ENCODE measurements at places on chromosomes 3 and 15. TPM values are rescaled to one million over a fixed set of nuclear protein-coding genes. Genes with fewer than 3 reads are reported as not detected.

DNA sequence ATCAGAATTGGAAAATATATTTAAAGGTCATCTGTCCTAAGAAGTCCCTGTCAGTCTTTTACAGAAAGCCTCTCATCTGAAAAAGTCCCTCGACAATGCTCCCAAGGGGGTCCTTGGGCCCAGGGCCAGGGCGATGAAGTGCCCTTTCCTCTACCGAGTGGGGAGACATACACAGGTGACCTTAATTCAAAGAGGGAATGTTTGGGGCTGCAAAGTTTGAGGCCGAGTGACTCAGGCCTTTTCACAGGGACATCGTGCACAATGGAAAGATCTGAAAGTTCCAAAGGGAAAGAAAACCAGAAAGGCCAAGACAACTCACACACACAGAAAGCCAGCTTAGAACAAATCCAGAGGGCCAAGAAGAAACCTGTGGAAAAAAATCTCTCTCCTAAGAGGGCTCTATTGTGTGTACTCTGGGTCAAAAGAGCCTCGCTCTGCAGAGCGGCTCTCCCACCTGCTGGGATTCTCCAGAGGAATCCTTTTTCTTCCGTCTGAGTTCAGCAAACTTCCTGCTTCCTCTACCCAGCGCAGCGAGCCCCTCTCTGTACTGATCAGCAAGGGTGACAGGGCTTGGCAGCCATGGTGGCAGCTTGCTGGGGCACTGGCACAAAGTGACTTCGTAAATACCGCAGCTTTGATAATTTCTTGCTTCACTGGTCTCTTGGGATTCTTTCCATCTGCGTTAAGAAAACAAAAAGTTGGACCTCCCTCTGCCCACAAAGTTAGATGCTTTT is 259.1 kb downstream of the OPA1 start:
- no peak for DNase-seq

GRCh38 chr15:76987896-76988860 is 6.7 kb upstream of the PSTPIP1 start:
- no peak for DNase-seq

GRCh38 chr3:196620161-196620604 is 19.3 kb upstream of the NRROS start:
- no peak for DNase-seq

GRCh38 chr3:101009386-101009785 is 16.2 kb upstream of the ABI3BP start:
- DNase-seq, result no peak

DNA sequence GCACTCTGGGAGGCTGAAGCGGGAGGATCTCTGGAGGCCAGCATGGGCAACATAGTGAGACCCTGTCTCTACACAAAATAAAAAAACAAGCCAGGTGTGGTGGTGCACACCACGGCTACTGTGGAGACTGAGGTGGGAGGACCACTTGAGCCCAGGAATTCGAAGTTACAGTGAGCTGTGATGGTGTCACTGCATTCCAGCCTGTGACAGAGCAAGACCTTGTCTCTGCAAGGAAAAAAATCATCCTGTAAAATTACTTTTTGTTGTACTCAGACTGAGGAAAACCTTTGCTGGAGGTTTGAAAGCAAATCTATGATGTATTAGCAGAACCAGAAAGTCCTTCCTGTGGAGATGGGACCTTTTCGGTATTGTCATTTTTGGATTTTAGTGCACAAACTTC is 63.3 kb downstream of the ATP1B3 start:
- no peak for DNase-seq

GRCh38 chr3:49406571-49407565 is 4.9 kb downstream of the RHOA start:
- DNase-seq, result no peak

DNA sequence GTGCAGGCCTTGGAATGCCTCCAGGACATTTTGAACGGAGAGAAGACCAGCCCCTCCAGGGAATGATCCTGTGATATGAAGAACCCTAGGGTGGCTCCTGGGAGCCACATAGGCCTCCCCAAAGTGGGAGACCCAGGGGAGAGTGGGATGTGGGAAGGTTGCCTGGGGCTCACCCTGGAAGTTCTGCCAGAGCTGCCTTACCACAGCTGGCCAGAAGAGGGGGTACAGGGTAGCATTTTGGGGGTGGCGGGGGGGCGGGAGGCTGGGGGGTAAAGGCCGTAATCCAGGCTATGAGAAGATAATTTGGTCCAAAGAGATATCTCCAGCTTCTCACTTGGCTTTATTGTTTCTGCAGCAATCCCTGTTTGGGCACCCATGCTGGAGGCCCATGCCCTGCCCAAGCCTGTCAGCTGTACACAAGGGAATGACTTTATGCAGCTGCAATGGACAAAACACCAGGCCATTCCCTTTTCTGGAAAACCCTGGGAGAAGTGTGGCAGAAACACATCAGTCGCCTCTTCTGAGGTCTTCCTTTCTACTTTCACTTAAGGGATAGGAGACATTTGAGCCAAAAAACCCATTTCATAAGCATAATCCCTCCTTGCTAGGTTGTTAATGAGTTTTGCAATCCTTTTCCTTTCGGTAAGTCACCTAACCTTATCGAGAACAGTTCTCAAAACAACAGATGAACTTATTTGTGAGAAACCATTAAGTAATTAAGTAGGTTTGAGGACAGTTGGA is 11.0 kb upstream of the MUSTN1 start:
- DNase-seq, result no peak

GRCh38 chr3:124569761-124570160 is 160.5 kb upstream of the UMPS start:
- no peak for DNase-seq

GRCh38 chr3:64262574-64263114 is 37.4 kb upstream of the PRICKLE2 start:
- DNase-seq, result no peak

GRCh38 chr15:64754663-64755426 is 20.5 kb downstream of the RBPMS2 start:
- no peak for DNase-seq

GRCh38 chr3:32571192-32571485 is 481 bp upstream of the DYNC1LI1 start:
- DNase-seq, result no peak

DNA sequence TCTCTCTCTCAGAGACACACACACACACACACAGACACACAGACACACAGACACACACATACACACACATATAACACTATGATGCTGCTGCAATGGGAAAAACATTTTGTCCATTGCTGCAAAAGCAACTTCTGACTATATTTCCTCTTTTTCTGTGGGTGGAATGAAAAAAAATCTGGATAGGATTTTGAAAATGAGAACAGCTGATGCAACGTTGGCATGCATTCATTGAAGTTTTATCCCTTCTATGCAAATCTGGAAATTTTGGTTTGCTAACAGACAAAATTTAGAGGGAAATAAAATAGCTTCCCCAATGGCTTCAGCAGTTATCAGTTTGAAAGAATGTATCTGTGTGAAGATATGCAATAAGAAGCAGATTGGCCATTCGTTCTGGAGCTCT is 763.4 kb upstream of the GRM7 start:
- no peak for DNase-seq

GRCh38 chr3:94472511-94472910 is 409.6 kb downstream of the NSUN3 start:
- no peak for DNase-seq

GRCh38 chr15:51051776-51052175 is 42.9 kb downstream of the TNFAIP8L3 start:
- peak; percentile 31 for DNase-seq

GRCh38 chr3:126666658-126667528 is 12.0 kb upstream of the TXNRD3 start:
- no peak for DNase-seq

GRCh38 chr3:141231952-141232823 is 563 bp downstream of the PXYLP1 start:
- no peak for DNase-seq

- DNase-seq, result no peak
Measured at GRCh38 chr3:10447527-10448260, 57.7 kb downstream of the ATP2B2 start.

- no peak for DNase-seq
Measured at GRCh38 chr15:101050623-101051290, 131.6 kb downstream of the LRRK1 start.

DNA sequence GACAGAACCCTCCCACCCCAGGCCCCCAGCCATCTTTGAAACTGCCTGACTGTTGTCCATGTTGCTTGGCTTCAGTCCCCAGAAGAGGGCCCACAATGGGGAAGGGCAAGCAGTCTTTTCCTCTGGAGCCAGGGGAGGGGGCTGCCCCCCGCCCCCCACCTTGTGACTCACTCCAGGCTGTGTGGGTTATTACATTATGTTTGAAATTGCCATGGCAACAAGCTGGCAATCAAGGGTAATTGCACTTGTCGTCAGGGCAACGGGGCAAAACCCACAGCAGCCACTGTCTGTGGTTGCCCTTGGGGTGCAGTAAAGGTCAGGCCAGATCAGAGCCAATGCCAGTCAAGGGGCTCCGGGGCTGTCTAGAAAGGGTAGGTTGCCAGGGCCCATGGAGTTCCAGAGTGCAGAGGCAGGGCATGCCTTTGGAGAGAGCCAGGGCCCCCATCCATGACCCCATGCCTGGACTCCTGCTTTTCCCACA is 3.1 kb upstream of the CAMKV start:
- peak; percentile 94 for DNase-seq

- no peak for DNase-seq
Measured at GRCh38 chr3:111906656-111907055, 47.6 kb downstream of the PHLDB2 start.

- no peak for DNase-seq
Measured at GRCh38 chr3:156551261-156551660, 3.7 kb downstream of the SSR3 start.

GRCh38 chr15:95086531-95087252 is 855.3 kb downstream of the MCTP2 start:
- no peak for DNase-seq

GRCh38 chr3:13808550-13808949 is 71.3 kb downstream of the WNT7A start:
- no peak for DNase-seq

- no peak for DNase-seq
Measured at GRCh38 chr3:53083521-53083920, 37.6 kb upstream of the SFMBT1 start.

DNA sequence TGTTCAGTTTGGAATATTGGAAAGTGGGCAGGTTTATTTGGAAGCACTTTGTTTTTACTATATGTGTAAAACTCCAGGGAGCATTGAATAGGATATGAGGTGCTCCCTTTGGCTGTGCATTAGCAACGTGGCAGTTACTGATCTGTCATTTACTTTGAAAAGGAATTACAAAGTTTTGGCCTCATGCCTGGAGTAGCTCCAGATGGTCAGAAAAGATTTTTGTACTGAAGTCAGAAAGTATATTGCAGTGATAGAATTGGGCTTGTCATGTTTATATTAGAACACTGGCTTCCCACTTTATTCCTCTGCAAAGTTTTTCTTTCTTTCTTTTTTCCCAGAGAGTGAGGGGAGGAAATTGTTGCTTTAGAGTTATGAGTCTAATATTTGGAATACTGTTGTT is 26.1 kb downstream of the FNDC3B start:
- no peak for DNase-seq

DNA sequence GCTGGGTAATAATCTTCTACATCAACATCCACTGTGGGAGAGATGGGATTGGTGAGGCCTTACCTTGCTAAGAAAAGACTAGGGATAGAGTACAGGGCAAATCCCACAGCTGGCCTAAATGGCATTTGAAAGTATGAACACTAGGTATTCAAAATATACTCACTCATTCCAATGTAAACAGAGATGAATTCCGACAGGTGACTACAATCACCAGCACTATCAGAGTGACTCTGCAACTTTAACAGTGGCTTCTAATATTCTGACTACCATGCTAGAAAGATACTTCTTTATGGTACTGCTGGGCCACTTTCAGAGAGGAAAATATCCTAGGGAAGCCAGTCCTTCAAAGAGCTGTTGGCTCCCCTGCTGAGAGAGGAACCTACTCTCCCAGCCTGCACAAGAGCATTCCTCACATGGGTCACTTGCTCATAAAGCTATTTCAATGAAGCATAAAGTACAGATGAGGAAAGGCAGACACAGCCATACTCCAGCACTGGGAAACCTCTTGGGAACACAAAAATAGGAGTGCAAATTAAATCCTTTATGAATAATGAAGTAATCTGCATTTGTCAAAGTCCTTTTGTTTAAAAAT is 21.5 kb upstream of the MAN2C1 start:
- DNase-seq, result no peak

DNA sequence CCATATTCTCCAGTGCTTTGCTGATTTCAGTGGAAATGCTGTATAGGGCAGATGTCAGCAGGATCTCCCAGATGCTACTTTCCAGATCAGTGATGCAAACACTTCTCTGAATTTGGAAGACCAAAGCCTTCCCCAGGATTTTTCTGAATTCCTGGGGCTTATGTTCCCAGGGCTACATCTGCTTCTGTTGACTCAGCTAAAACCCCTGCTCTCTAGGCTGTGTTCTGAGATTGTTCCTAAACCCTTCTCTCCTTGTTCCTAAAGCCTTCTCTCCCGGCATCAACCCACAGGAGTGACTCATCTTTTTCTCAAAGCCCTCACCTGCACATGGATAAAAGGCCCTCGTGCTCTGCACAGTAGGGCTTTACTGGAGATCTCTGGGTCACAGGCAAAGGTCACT is 35.5 kb downstream of the FAH start:
- DNase-seq, result peak; percentile 33

- no peak for DNase-seq
Measured at GRCh38 chr15:90787881-90788280, 70.7 kb downstream of the BLM start.

DNA sequence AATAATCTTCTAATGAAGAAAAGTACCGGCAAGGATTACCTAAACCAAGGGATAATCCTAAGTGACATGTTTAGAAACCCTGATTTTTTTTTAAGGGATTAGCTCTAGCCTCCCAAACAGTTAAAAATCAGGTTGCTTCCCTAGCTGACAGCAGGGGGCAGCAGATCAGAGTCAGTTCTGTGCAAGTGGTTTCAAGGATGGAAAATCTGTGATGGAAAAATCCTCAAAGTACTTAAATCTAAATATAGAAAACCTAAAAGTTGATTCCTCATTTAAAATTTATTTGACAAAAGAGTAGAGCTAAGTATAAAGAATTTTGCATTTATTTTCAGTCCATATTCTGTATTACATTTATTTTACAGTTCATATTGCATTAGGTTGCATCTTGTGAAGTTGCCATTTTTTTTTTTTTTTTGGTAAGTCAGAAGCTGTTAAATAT is 107.6 kb downstream of the PEX5L start:
- DNase-seq, result peak; percentile 8

GRCh38 chr3:66648975-66649374 is 148.2 kb upstream of the LRIG1 start:
- DNase-seq, result no peak

- DNase-seq, result no peak
Measured at GRCh38 chr3:55191911-55192775, 264.3 kb upstream of the LRTM1 start.

GRCh38 chr15:68402432-68403160 is 29.4 kb downstream of the ITGA11 start:
- no peak for DNase-seq

GRCh38 chr3:13598201-13598600 is 49.3 kb downstream of the FBLN2 start:
- no peak for DNase-seq

- DNase-seq, result no peak
Measured at GRCh38 chr3:43411429-43411828, 125.1 kb downstream of the SNRK start.

Gene DYNLT2B
- polyA plus RNA-seq, result 15.5 TPM

Gene KBTBD13
- 0.04 TPM for polyA plus RNA-seq

Gene STXBP5L
- polyA plus RNA-seq, result 0.84 TPM

Gene MRPS22
- 61.8 TPM for polyA plus RNA-seq

Gene CD200
- 21.8 TPM for polyA plus RNA-seq

Gene TMEM266
- polyA plus RNA-seq, result 1.3 TPM

Gene TMEM212
- polyA plus RNA-seq, result not detected

Gene PRSS50
- polyA plus RNA-seq, result 3.1 TPM

Gene NPAP1
- polyA plus RNA-seq, result 0.36 TPM

Gene RASGRP1
- polyA plus RNA-seq, result 2.9 TPM

Gene MOBP
- 0.10 TPM for polyA plus RNA-seq

Gene CCRL2
- 11.3 TPM for polyA plus RNA-seq

Gene ERICH6
- polyA plus RNA-seq, result 0.09 TPM
